ENCODE measurements at places on chromosomes 4 and X.

DNA sequence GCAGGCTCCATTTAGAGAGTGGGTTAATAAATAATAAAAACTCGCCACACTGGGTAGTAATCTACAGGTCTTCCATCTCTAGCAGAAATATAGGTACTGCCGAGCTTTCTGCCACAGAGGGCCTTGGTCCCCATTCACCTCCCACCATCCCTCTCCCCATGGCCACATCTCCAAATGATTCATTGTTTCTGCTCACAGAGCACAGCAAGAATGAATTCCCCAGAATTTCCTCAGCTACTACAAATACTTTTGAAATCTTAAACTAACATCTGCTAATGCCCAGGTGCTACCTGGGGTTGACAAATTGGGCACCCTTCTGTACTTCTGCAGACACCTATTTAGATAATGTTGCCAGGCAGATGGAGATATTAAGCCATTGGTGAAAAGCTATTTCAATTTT lies 5.1 kb downstream of the PHEX start:
- no peak for DNase-seq

DNA sequence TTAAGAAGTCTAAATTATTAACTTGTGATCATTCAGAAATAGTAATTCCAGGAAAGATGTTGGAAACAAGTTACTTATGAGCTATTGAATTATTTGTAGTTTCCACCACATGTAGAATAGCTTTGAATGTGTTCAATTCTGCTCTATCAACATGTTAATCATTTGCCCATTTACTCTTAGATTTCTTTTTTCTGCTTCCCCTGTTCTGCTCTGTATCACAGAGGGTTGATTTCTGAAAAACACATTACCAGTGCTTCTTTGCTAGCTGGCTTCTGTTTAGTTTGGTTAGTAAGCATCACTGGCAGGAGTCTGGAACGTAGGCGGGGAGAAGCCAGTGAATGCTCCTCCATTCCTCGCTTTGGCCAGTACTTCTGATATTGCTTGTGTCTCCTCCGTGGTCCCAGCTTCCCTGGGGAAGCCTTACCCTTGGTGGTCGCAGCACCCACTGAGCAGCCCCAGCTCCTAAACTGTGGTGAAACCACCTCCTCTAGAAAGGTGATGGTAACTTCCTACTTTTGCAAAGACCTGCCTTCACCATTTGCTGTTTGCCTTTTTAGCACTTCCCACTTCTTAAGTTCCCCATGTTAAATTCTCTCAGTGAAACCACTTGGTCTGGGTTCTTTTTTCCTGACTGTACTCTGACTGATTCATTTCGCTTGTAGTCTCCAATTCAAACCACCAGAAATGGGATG lies 40.3 kb upstream of the GALNT7 start:
- DNase-seq = no peak

- no peak for DNase-seq
These were observed 231.1 kb upstream of the ANXA3 start for GRCh38 chr4:78320349-78320935.

GRCh38 chrX:14825851-14826250 lies 47.0 kb downstream of the FANCB start:
- DNase-seq = no peak

- DNase-seq = no peak
These were observed 43.6 kb upstream of the FAM156A start for GRCh38 chrX:53001958-53002357.

DNA sequence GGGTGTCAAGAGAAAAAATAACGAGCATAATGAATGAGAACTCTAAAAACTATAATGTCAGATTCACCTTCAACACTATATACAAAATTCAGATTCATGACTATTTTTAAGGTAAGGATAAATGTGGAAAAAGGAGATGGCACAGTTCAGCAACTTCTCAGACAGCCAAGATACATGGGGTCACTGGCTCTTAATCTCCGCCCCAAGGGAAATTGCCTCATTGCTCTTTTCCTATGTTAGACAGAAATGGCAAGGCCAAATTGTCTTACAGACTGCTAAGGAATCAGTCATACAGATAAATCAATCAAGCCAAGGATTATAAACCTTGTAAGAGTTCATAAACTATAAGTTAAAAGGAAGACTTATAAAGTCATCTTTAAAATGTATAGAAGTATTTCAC lies 183.4 kb downstream of the OPHN1 start:
- no peak for DNase-seq

GRCh38 chr4:127781300-127782024 lies 660 bp upstream of the HSPA4L start:
- DNase-seq = no peak

DNA sequence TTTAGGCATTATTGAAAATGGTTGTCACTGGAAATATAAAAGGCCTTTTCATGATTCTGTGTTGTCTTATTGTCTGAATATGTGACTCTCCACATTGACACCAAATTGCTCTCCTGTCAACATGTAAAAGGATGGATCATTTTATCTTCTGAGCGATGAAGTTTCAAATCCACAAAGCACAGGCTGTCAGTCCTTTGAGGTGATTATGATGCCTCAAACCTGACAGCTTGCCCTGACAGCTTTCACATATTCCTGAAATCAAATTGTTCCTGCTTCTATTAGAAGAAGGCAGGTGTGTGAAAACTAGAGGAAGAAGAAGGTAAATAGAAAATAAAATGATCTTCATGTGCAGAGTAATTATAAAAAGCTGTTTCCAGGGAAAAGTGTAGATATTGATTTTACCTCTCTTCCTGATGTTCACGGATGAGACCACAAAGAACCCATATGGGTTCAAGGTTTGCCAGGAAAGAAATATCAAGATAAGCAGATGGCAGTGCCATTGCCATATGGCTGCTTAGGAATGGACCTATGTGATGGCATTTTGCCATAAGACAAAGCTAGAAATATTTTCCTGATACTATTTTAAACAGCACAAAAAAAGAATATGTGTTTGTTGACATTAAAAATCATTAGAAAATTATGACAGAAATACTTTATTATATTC lies 1006.3 kb upstream of the AGA start:
- no peak for DNase-seq

DNA sequence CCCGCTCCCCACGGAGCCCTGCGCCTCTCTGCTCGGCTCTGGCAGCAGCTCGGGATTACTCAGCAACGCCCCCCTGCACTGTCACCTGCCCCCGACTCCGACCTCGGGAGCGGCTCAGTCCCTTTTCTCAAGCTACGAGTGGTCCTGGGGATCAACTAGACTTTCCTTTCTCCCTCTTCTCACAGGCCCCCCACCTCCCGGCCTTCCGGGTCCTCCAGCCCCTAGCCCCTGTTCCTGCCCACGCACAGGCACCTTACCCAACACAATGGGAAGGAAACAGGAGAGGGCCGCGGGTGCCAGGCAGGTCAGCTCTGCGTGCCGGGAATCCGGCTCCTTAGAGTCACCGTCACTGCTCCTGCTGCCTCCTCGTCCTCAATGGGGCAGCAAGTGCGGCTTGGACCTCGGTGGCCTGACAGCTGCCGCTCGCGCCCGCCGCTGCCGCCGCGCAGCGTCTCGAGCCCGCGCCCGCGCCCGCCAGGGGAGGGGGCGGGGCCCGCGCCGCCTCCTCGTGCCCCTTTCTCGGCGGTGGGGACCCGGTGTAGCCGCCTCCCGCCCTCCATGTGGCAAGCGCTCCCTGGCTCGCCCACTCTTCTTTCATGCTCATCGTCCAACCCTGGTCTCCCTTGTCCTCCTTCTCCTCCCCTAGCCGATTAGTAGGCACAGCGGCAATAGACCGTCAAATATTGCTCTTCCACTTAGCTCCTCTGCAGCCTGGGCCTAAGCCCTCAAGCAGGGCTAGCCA lies at the start of gene RAB9B:
TSS of gene RAB9B (minus strand) at position 455 of the 742 bp plus-strand sequence. CDS start 6,473 bp downstream, outside the sequence.
- peak; percentile 40 for DNase-seq

DNA sequence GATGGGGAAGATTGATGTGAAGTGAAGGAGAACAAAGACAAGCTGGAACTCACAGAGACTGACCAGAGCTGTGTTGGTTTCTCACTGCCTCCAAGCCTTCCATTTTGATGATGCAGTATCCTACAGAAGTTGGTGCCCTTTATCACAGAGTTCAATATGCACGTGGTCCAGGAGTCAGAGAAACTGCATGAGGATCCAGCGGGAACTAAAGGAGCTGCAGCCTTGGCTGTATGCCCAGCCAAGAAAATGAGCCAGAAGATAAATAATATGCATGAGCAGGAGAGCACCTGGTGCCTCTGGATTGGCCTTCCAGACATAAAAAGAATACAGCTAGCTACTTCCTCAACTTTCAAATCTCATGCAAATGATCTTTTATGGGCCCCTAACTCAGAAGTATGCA lies 44.3 kb upstream of the DCLK2 start:
- DNase-seq = no peak

DNA sequence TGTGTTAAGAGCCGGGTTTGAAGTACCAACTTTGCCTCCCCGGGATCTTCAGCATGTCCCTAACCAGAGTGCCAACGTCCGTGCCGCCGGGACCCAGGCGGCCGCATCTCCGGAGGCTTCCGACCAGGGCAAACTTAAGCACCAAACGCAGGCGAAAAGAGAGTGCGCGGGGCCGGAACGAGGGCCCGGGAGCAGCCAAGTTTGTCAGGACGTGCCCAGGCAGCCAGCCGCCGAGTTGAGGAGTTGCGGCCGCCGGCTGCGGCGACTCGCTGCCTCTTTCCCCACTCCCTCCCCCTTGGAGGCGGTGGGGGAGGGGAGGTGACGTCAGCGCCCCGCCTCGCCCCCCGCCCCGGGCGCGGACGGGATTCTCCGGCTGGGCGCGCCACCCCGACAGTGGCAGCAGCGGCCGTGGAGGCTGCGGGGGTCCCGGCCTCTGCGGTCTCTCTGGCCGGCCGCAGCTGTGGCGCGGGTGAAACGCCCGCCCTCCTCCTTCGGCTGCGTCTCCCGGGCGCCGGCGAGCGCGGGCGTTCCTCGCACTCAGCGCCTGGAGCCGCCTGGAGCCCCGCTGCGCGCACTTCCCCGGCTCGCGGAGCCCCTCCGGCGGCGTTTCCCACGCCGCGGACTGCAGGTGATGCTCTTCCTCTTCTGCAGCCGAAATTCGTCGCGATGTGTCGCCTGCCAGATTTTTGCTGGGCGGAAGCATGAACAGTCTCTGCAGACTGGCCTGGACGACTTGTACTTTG lies 2.9 kb upstream of the FAT1 start:
- DNase-seq = no peak

- no peak for DNase-seq
These were observed 4.2 kb downstream of the PI4K2B start for GRCh38 chr4:25238052-25238451.

GRCh38 chrX:146451136-146451535 lies 358.4 kb upstream of the CXorf51B start:
- DNase-seq = no peak

GRCh38 chrX:22300130-22300529 lies 27.4 kb downstream of the CBLL2 start:
- DNase-seq = no peak

DNA sequence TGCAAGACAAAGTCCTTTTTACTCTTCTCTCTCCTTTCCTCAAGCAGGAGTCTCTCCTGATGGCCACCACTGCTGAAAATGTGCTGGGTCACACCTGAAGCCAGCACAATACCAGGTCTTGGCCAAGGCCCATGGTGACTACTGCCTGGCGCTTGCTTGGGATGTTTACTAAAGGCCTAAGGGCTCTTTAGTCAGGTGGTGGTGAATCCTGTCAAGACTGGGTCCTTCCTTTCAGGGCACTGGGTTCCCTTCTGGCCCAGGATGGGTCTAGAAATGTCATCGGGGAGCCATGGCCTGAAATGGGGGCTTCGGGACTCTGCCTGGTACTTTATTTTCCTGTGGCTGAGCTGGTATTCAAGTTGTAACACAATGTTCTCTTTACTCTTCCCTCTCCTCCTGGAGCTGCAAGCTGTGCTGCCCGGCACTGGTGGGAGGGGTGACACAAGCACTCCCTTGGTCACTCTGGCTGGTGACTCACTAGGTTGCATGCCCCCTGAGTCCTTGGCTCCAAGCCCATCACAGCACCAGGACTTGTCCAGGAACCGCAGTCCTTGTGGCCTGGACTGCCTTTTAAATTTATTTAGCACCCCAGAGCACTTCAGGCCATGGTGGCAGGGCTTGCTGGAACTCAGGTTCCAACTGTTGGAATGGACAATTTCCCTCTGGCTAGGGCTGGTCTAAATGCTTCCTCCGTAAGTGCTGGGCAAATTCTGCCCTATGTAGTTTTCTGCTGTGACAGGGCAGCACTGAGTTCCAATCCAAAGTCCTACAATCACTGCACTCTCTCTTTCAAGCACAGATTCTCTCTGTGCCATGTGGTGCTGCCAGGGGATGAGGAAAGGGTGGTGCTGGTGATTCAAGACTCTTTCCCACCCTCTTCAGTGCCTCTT lies 11.3 kb downstream of the ARL13A start:
- no peak for DNase-seq

- no peak for DNase-seq
These were observed 118.2 kb downstream of the PPP3CA start for GRCh38 chr4:101229116-101229515.

GRCh38 chrX:37315511-37316248 lies 33.5 kb upstream of the PRRG1 start:
- no peak for DNase-seq

DNA sequence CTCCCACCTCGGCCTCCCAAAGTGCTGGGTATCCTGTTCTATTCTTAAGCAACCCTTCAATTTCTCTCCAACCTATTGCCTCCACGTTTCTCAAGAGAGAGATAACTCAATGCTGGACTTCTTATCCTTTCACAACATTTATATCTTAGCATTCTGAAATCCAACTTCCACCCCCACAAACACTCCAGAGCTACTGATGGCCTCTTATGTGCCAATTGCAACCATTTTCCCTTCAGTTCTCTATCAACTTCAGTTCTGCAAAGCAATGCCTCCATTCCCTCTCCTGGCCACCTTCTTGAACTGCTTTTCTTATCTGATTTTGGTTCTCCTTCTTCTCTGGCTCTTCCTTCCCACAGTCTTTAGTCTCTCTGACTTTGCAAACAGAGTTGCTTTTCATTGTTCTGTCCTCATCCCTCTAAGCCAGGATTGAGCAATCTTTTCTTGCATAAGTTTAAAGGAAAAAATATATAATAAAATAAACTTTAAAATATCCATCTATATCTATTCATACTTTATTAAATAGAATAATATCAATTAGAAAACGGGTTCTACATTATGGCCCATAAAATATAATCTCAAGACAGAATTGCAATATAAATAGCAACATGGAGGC lies 3.6 kb upstream of the STBD1 start:
- DNase-seq = no peak

GRCh38 chr4:127307996-127308395 lies 324.8 kb upstream of the INTU start:
- DNase-seq = no peak

GRCh38 chrX:38500141-38500540 lies 61.2 kb upstream of the TSPAN7 start:
- no peak for DNase-seq

- DNase-seq = no peak
These were observed 19.9 kb downstream of the NAT8L start for GRCh38 chr4:2079006-2079405.

- no peak for DNase-seq
These were observed 54.6 kb upstream of the RAPGEF2 start for GRCh38 chr4:159048166-159048886.

- no peak for DNase-seq
These were observed 737.7 kb downstream of the NLGN4X start for GRCh38 chrX:5490786-5491563.

DNA sequence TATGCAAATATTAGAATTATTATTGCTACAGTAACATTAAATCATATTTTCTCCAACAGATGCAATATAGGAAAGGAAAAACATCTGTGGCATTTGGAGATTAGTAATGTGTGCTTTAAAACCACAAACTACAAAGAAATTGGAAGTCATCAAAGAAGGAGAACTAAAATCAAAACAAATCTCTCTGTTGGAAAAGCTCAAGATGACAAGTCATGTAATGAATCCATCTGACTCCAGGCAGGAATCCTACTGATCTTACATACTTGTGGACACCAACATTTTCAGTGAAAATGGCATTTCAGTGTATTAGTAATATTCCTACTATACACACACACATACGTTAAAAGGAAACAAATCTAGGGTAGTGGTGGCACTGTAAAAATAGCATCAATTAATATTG lies 98.2 kb downstream of the SLC39A8 start:
- no peak for DNase-seq
